ENCODE measurements at places on chromosomes 5 and 9. TPM values are rescaled to one million over a fixed set of nuclear protein-coding genes. Genes with fewer than 3 reads are reported as not detected.

GRCh38 chr5:155480731-155481131 lies 467.2 kb downstream of the KIF4B start:
- H3K4me1 ChIP-seq = no peaks in the 10 kb centered on the region
- no peak overlapping the region for H3K4me3 ChIP-seq
- no peak overlapping the region for H3K27ac ChIP-seq
- H3K27me3 ChIP-seq = no peaks in the 10 kb centered on the region

GRCh38 chr5:54986269-54986654 lies 869 bp upstream of the ESM1 start:
- H3K4me3 ChIP-seq = no peak overlapping the region
- no peaks in the 10 kb centered on the region for H3K36me3 ChIP-seq
- H3K27me3 ChIP-seq = no peaks in the 10 kb centered on the region
- H3K27ac ChIP-seq = no peak overlapping the region

The PCDHGA1 gene
- total RNA-seq = 0.53 TPM

DNA sequence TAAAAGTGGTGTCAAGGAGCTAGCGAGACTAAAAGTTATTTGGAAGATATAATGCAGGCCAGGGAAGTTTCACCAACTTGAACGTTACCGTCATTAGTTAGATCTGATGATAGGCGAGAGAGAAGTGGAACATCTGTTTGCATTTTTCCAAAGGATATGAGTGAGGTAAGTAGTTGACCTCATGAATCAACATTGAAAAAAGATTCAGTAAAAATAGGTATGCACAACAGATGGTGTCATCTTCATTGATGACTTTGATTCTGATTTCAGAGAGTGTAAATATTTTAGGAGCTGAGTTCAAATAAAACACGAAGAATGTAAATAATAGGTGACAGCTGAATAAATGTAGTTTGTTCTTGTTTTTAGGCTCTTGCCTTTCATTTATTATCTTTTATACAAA lies 998.9 kb upstream of the CDH6 start:
- H3K27me3 ChIP-seq = no peaks in the 10 kb centered on the region
- H3K4me3 ChIP-seq = no peak overlapping the region
- no peak for DNase-seq
- H3K4me1 ChIP-seq = no peaks in the 10 kb centered on the region

The CDH12 gene
- total RNA-seq = not detected

The SH2D3C gene
- 66.3 TPM for total RNA-seq

GRCh38 chr9:130372057-130372456 lies 72.7 kb upstream of the ASS1 start:
- no peak overlapping the region for H3K4me3 ChIP-seq
- no peak for DNase-seq
- H3K27me3 ChIP-seq = no peaks in the 10 kb centered on the region
- H3K27ac ChIP-seq = no peak overlapping the region
- no peaks in the 10 kb centered on the region for H3K4me1 ChIP-seq

The CDK5RAP2 gene
- 116 TPM for total RNA-seq

DNA sequence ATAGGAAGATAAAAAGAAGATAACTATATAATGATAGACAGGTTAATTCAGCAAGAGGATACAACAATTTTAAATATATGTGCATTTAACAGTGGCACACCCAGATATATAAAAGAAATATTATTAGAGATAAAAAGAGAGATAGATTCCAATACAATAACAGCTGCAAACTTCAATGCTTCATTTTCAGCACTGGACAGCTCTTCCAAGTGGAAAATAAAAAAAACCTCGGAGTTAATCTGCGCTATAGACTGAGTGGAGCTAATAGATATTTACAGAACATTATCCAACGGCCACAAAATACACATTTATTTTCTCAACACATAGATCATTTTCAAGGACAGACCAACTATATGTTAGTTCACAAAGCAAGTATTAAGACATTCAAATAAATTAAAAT lies 1229.5 kb upstream of the CDH6 start:
- no peak for DNase-seq
- H3K27ac ChIP-seq = no peak overlapping the region
- no peaks in the 10 kb centered on the region for H3K36me3 ChIP-seq
- H3K27me3 ChIP-seq = no peaks in the 10 kb centered on the region
- H3K4me1 ChIP-seq = no peaks in the 10 kb centered on the region

The FOXD4 gene
- 0.89 TPM for total RNA-seq

The SPATA31C1 gene
- total RNA-seq = not detected

- H3K4me3 ChIP-seq = no peak overlapping the region
- DNase-seq = no peak
- peaks cover 1% of the 10 kb centered on the region for H3K36me3 ChIP-seq
These were observed 95.8 kb downstream of the RAPGEF6 start for GRCh38 chr5:131539251-131539650.

GRCh38 chr5:20601678-20602100 lies 613.7 kb upstream of the CDH18 start:
- peak; percentile 1 for DNase-seq
- no peaks in the 10 kb centered on the region for H3K4me1 ChIP-seq
- H3K27ac ChIP-seq = no peak overlapping the region
- H3K27me3 ChIP-seq = no peaks in the 10 kb centered on the region
- no peak overlapping the region for H3K4me3 ChIP-seq
